Neural crest cell (in vitro differentiated cells): ENCODE measurements at places on chromosomes 7 and 10.

GRCh38 chr10:10551596-10552301 is 465.9 kb upstream of the CELF2 start:
- DNase-seq: no peak

DNA sequence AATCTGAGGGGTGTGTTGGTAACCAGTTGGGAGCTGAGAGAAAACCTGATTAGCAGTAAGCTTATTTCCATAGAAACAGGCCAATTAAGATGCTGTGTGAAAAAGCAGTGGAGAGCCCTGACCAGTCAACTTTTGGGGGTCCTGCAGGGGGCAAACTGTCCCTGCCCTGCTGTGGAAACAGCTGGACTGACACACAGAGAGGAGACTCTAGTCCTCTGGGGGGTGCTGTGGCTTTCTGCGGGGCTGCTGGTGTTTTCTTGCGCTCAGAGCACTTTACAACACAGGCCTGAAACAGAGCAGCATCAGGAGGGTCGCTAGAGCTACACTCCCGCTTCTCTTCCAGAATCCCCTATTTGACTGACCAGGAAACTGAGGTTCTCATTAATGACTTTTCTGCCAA is 546.9 kb upstream of the GALNT17 start:
- no peak for DNase-seq

DNA sequence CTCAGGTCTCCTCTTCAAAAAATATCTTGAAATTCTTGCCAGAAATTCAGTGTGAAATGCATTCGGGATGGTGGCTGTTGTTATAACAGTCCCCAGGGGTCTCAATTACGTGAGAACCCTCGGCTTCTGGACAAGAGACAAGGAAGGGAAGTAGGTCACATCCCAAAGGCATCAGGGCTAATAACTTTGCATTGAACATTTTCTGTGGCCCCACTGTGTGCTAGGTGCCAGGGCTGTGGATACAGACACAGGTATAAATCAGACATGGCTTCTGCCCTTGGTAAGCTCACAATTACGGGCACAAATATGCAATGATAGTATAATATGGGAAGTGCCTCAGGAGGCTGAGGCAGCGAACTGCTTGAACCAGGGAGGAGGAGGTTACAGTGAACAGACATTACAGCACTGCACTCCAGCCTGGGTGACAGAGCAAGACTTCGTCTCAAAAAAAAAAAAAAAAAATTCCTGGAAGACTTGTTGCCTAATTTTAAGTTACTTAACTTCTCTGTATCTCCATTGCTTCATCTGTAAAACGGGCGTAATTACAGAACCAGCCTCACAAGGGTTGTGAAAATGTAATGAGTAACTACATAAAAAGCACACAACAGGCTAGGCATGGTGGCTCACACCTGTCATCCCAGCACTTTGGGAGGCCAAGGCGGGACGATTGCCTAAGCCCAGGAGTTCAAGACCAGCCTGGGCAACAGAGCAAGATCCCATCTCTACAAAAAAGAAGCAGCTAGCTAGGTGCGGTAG is 2.5 kb upstream of the RHBDD2 start:
- no peak for DNase-seq

- peak; percentile 38 for DNase-seq
Measured at GRCh38 chr10:29857843-29858701, 201.3 kb downstream of the JCAD start.

GRCh38 chr7:96903906-96904305 is 101.4 kb upstream of the DLX6 start:
- DNase-seq: no peak

- DNase-seq: no peak
Measured at GRCh38 chr10:7153750-7154149, 257.1 kb downstream of the SFMBT2 start.

DNA sequence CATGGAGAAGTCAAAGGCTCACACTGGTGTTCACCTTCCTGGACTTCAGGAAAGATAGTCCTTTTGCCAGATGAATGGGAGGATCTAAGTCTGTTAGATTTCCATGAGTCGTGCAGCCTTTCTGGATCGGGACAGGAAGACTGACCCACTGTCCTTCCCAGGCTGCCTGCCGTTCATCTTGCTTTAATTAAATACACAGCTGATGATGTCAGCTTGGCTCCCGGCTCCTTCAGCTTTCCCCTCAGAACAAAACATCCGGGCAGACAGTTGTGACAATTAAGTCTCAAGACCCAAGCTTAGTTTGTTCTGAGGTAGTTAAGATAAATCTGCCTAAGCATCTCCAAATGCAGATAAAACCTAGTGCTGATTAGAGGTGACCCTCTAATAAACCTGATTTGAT is 58.6 kb downstream of the AUTS2 start:
- no peak for DNase-seq

DNA sequence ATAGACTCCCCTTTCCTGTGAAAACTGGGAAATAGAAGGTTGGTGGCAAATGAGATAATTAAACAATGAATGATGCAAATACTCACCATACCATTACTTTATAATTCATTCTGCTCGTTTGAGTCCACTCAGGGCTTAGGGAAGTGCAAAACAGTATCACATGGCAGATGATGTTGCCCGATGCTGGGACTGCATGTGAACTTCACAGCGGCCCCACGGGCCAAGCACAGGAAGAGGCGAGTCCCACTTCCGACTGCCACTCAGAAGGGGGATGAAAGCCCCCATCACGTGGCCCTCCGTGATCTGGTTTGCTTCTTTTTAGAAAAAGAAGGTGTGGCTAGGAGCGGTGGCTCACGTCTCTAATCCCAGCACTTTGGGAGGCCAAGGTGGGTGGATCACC is 71.5 kb downstream of the PRPF18 start:
- no peak for DNase-seq

- DNase-seq: no peak
Measured at GRCh38 chr7:26224359-26224758, 22.8 kb downstream of the CBX3 start.

GRCh38 chr10:79244068-79244442 is 103.2 kb upstream of the PPIF start:
- DNase-seq: no peak

- no peak for DNase-seq
Measured at GRCh38 chr10:88687853-88688467, 18.1 kb upstream of the LIPK start.

DNA sequence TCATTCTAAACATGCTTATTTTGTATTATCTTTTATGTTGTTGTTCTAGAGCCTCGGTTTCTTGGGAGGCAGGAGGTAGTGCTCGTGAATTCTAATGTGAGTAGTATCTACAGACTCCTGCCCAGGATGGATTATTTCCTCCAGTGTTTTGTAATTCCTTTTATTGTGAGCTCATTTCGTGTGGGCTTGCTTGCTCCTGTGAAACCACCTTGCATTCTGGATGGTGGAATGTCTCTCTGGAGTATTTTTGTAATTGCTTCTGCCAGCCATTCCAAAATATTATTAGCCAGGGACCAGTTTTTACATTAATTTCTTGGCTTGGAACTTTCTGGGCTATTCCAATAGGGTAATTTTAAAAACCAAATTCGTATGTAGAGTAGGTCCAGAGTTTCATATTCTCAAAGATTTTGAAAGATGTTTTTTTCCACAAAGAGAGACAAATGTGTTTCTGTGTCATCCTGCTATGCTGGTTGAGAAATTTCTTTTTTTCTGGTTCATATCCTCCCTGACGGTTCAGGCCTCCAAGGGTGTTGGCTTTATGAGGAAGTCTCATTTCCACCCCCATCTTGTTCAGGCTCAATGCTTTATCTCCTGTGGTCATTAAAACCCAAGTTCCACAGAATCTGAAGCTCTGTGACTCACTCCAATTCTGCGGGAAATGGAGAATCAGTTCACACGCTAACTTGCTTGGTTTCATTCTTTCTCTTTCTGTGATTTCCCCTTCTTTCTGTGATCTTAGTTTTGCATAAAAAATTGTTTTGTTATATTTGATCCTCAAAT is 41.7 kb upstream of the CALD1 start:
- DNase-seq: no peak

- DNase-seq: peak; percentile 29
Measured at GRCh38 chr10:36779238-36779846, 346.1 kb upstream of the ANKRD30A start.

- no peak for DNase-seq
Measured at GRCh38 chr7:71842381-71842780, 569.8 kb downstream of the CALN1 start.

DNA sequence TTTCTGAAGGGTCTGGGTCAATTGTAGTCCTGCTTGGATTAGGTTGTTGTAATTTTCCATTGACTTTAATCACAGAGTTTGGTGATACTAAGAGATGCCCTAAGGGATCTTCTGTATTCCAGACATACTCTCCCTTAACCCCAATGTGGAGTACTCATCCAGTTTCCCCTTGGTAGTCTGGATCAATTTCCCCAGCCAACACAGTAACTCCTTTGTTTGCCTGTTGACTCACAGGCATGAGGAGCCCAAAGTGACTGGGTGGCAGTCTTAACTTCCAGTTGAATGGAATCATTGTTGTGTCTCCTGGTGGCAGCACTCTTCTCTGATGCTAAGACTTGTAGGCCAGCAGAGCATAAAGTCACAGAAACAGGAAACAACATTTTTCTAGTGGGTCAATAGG is 41.5 kb upstream of the PIK3CG start:
- DNase-seq: peak; percentile 6

DNA sequence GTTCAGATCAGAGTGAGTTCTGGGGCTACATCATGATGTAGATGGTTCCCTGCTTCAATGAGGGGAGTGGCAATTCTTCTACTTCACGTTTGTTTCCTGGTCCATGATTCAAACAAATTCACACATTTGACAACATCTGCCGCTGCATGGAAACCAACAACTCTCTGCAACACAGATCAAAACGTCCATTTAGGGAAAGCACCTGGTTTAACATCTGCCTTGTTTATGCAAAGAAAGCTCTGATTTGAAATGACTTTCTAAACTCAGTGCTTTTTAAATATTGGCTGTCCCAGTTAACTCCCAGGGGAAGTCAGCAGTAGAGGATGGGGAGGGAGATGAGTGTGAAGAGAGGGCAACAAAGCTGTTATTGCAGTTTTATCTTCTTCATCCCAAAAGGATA is 93.8 kb downstream of the GAD2 start:
- DNase-seq: no peak

- DNase-seq: no peak
Measured at GRCh38 chr7:98284335-98285036, 3.0 kb downstream of the BRI3 start.
